HAP-1 (cell line): ENCODE measurements at places on chromosomes 3 and 15.

GRCh38 chr15:101526890-101527289, 37.4 kb upstream of the PCSK6 start:
- no peak for DNase-seq

DNA sequence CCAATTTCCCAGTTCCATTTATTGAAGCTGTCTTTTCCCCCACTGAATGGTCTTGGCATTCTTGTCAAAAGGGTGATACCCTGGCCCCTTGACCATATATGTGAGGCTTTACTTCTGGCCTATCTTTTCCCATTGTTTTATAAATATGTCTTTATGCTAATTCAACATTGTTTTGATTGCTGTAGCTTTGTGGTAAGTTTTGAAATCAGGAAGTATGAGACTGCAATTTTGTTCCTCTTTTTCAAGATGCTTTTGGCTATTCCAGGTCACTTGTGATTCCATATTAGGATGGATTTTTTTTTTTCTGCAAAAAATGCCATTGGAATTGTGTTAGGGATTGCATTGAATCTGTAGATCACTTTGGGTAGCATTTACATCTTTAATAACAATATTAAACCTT, 141.2 kb upstream of the MANF start:
- no peak for DNase-seq

DNA sequence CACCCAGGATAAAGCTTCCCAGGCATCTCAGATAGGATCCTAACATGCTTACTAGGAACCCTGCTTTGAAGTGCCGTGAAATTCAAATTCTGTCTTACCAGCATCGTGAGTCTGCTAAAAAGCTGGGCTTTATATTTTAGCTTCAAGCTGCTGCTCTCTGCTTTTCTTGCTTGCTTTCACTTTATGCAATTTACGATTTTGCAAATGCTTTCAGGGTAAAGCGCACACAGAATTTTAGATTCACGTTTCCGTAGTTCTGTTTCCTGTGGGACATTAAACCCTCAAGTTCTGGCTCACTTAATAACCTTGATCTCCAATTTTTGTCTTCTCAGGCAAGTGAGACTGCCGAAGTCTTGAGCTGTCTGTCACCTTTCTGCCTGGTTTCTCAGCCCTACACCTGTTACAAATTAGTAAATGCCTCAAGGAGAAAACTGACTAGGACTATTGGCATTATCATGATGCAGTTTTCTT, 170.5 kb upstream of the TGFBR2 start:
- no peak for DNase-seq

- no peak for DNase-seq
Observed at GRCh38 chr3:83092521-83093221, 1331.2 kb upstream of the GBE1 start.

DNA sequence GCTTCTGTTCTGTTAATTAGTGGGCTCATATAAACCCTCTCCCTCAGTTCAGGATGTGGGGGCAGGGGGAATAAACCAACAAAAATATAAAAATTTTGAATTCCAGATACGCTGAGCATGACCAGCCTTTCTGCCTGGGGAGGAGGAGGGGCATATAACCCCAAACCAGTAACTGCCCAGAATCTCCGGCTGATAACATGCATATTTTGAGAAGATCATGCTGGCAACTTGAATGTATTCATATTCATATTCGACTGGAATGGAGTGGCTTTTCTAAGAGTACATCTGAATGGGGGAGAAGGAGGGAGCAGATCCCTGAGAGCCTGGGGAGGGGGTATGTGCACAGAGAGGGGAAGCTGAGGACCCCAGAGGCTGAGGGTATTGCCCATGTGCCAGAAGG, 54.5 kb upstream of the LCTL start:
- DNase-seq = peak; percentile 67

DNA sequence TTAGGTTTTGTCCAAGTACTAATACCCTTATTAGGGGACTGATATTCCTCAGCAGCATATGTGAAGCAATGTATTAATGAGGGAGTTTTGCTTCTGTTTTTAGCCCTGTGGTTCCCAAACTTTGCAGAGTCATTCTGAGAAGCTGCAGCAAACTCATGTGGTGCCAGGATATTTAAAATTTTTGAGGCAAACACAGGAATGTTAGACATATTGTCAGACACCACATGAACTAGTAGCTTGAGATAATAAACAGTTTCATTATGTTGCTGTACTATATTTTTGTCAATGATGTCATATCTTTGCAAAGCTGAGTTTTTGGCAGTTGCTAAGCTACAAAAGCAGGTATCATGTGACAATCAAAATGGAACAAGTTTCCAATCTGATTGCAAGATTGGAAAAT, 36.6 kb downstream of the ATP6V1A start:
- no peak for DNase-seq

DNA sequence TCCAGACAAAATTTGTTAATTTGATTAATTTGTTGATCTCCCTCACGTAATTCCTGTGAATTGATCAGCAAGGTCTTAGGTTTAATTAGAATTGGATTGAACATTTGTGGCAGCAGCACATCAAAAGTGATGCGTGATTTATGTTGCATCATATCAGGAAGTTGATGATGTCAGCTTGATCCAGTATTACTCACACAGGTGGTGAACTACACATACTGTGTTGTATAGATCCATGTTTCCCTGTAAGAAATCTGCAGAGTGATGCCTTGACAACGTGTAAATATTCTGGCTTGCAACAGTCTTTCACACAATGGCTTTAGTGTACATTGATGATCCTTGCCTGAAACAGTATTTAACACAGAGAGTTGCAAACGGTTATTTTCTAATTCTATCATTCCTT, 200.4 kb downstream of the ADAMTSL3 start:
- no peak for DNase-seq

GRCh38 chr3:39917065-39917773, 107.8 kb downstream of the MYRIP start:
- no peak for DNase-seq

- no peak for DNase-seq
Observed at GRCh38 chr3:5181469-5182141, 5.9 kb upstream of the EDEM1 start.

DNA sequence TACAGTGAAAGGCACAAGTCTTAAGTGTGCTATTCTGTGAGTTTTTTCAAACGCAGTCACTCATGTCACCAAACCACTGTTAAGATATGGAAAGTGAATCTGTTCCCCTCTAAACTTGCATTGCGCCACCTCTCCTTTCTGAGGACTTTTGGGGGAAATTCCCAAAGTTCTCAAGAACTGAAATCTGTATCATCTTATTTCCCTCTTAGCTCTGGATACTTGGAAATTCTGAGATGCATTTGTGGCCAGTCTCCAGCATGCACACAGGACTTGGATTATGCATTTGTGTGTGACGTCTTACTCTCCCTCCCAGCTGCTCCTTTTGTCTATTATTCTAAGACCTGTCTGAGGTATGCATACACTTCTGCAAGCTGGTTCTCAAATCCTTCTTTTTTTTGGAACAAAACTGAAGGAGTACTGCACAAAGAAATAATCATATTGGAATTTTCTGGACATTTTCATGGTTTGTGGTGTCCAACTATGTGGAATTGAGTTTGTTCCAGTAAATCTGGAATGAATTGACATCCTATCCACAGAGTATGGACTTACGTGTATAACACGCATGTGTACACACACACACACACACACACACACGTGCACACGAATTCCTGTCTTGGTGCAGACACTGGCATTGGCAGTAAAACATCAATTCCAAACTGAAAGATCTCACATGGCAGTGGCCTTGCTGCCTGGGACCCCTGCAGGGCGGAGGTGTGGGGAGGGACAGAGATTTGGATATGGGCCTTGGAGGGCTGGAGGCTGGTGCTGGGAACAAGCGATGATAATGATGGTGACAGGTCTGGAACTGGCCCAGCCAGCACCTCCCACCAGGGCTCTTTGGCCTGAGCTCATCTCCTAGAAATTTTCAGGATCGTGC, 8.2 kb upstream of the LCTL start:
- DNase-seq = no peak

DNA sequence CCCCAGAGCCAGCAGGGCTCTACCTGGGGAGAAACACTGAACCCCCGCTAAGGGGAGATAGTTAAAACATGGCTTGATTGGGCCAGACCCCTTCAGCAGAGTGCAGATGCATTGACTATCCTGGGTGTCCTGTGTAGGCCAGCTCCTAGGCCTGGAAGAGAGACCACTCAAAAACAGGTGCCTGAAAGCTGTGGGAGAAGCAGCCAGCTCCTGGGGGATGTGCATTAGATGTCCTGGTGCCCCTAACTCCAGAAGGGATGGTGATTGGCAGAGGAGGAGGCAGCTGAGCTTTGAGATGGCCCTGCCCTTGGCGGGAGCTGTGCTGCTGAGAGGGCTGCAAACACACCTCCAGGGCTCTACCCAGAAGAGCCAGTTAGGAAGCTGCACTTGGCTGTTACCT, 89.3 kb upstream of the PLXNA1 start:
- no peak for DNase-seq

GRCh38 chr3:18124501-18124900, 300.6 kb downstream of the SATB1 start:
- no peak for DNase-seq

GRCh38 chr3:11159421-11159904, 5.2 kb downstream of the HRH1 start:
- DNase-seq = no peak

GRCh38 chr3:108146139-108146538, 55.3 kb upstream of the CD47 start:
- DNase-seq = no peak
